NCI-H187 treated with DMSO at 0.1 percent for 48 hours (cell line): ENCODE measurements at places on chromosomes 3 and 15.

- DNase-seq = no peak
Measured at GRCh38 chr15:73926219-73927002, at the start of gene LOXL1. Gene LOXL1 (plus strand): TSS chr15:73926462. CDS start chr15:73926784, 322 bp downstream.

- DNase-seq = no peak
Measured at GRCh38 chr15:78006567-78007205, 70.8 kb downstream of the TBC1D2B start.

GRCh38 chr3:187062526-187063177, 76.6 kb downstream of the RPL39L start:
- DNase-seq = no peak

DNA sequence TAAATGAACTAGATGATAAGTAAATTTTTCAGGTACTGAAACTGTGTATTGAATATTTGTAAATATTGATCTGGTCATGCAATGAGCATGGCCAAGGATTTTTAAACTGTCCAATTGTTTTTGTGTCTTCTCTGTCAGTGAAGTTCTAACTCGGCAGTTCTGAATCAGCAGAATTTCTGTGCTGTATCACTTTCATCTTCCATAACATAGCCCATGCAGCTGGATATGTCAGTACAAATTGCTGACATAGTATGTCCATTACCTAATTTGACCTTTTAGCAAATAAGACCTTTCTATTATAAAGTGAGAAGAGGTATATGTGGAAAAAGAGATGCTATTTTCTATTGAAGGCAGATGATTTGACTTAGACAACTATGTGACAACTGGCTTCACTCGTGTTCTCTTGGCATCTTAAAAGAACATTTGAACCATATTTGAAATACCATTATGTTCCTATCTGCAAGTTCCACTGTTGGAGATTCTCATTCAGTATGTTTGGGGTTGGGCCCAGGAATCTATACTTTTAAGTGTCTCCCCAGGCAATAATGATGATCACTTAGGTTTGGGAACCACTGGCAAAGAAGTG, 90.4 kb downstream of the CMSS1 start:
- DNase-seq = no peak

GRCh38 chr3:42758126-42758525, 14.9 kb downstream of the CCDC13 start:
- no peak for DNase-seq

GRCh38 chr3:184538666-184539431, 22.7 kb upstream of the EPHB3 start:
- DNase-seq = no peak

DNA sequence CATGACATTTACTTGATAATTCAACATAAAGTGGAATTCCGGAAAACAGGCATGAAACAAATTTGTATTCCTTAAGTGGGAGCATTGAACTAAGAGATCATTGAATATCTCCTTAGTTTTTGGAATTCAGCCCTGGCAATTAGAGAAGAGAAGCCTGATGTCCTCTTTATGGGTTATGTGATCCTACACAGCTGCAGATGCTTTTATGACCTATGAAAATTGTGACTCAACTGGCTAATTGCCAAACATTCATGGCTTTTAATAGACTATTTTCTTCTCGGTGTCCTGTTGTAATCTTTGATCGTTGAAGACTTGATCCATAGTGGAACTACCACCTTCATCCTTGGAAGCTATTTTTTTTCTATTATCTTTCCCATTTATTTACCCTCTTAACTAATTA, 46.1 kb downstream of the AGBL1 start:
- no peak for DNase-seq

GRCh38 chr15:31930967-31931366, 99.3 kb upstream of the CHRNA7 start:
- no peak for DNase-seq

GRCh38 chr15:52856286-52856685, 66.2 kb upstream of the ONECUT1 start:
- no peak for DNase-seq

DNA sequence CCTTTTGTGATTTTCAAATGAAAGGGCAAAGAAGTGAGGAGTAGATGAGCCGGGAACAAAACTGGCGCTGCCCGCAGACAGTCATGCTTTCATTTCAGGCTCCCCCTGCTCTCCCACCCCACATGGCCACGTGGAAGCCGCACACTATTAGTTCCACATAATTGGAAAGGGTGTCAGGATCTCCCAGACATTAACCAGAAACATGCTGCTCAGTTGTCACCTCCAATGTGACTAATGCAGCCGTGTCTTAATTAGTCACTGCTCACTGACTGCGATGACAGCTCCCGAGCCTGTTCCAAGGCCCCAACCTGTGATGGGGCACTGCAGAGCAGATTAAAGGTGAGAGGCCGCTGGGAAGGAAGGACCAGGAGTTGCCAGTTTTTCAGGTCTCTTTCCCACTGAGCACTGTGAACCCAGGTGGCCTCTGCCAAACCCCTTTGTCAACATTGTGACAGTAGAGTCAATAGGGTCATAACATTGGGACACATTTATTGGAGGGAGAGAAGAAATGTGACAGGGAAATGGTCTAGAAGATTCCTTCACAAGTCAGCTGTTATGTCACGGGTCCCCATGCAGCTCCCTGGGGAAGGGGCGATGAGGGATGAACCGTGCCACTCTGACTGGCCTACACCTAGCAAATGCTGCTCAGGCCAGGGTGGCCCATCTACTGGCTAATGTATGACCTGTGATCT, 38.6 kb upstream of the SFMBT1 start:
- no peak for DNase-seq

DNA sequence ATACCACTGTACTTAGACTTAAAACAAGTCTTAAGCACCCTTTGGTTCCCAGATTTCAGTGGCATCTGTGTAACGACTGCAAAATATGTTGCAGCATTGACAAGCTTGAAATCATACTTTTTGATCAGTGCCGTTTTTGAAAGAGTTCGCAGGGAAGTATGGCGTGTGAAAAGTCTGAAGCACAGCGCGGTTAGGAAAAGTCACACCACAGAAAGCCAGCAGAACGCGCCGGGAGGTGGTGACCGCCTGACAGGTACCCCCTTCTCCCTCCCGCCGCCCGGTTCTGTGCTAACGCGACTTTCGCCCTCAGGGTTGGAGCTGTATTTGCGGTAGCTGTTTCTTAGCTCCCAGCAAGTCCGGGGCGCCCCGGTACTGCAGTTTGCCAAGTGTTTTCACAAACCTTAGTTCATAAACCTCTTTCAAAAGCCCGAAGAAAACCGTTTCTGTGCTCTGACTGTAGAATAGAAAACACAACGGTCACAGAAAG, 481 bp upstream of the CRYBG3 start:
- no peak for DNase-seq

DNA sequence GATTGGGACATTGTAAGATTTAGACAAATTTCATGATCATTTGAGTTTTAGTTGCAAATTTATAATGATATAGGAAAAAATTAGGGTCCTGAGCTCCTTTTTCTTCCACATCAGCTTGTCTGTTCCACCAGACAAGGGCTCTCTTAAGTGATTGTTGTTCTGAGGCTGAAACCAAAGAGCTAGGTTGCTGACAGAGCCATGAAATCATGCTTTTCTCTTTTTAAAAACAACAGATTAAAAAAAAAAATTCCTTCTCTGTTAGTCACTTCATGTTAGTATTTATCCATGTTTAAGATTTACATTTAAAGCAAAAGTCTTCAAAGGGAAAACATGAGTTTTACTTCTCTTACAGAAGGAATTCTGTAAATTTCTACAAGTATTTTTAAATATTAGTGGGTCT, 56.8 kb downstream of the ATP2C1 start:
- no peak for DNase-seq

DNA sequence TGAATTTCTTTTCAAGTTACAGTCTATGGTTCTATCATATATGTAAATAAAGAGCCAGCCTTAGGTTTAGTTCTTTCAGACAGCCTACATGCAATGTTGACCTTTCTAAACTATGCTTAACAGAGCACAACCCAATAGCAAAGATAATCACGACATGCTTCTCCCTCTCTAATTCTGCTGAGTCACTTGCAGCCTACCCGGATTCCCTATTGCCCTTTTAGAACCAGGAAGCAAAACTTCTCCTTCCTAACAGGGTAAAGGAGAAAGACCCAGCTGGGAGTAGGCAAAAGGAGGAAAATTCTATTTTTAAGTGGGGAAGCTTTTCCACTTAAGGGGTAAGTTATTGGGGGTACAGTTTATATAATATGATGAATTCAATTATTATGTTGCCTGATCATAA, 79.3 kb downstream of the SLC7A14 start:
- no peak for DNase-seq

DNA sequence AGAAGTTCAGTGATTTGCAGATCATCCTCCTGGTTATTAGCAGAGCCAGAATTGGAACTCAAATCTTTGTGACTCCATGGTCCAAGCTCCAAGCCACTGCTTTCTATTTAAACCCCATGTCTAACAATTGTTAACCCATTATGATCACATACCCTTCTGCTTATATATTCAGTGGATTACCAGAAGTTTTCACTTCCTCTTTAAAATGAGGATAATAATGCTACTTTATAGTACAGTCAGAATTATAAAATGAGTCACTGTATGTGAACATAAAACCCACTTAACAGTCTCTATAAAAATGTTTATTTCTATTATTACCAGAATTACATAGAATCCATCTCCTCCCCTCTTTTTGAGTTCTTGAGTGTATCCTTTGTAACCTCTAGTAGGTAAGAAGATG, 550.7 kb upstream of the DPPA4 start:
- no peak for DNase-seq

DNA sequence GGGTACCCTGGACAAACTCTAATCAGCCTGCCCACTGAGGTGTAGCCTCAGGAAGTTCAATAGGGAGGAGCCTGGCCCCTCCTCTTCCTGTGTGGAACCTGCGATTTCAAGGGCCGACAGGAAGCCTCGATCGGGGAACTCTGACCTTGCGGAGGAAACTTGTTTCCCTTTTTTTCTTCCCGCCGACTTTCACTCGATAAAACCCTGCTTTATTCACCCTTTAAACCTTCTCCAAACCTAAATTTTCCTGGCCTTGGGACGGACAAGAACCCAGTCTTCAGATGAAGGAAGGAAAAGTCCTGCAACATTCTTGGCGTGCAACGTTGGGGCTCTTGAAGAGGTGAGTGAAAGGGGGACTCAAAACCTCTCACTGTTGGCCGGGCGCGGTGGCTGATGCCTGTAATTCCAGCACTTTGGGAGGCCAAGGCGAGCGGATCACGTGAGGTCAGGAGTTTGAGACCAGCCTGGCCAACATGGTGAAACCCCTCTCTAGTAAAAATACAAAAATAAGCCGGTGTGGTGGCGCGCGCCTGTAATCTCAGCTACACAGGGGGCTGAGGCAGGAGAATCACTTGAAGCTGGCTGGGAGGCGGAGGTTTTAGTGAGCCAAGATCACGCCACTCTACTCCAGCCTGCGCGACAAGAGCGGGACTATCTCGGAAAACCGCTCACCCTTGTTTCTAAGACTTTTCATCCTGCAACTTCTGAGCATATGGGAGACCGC, 208.2 kb downstream of the ZNF385D start:
- no peak for DNase-seq

DNA sequence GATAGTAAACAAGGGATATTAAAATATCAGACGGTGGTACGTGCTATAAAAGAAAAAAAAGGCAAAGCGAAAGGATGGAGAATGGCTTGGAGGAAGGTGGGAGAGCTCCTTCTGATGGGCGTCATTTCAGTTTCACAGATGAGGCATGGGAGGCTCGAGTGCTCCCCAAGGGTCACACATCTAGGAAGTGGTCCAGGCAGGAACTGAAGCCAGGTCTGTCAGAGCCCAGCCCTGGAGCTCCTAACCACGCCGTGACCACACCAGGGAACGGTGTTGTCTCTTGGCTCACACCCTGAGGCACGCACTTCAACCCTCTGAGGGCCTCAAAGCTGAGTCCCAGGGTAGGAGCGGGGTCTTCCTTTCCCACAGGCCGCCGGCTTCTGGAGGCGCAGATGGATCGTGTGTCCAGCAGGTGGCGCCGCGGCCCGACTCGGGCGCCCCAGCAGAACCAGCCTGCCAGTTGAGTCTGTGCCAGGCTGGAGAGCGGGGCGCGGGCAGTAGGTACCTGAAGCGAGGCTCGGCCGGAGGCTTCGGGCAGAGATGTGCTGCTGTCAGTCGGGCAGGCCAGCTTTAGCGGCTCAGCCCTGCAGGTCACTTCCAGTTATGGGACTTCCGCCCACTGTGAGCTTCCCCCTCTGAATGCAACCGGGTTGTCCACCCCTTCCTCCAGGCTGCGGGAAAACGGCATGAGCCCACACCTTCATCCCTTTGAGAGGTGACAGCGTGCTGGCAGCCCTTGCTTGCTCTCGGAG, 68.1 kb downstream of the SLC6A1 start:
- DNase-seq = no peak

- DNase-seq = no peak
Measured at GRCh38 chr15:79160211-79160610, 69.6 kb upstream of the RASGRF1 start.

GRCh38 chr3:143222505-143222904, 102.9 kb downstream of the CHST2 start:
- no peak for DNase-seq

DNA sequence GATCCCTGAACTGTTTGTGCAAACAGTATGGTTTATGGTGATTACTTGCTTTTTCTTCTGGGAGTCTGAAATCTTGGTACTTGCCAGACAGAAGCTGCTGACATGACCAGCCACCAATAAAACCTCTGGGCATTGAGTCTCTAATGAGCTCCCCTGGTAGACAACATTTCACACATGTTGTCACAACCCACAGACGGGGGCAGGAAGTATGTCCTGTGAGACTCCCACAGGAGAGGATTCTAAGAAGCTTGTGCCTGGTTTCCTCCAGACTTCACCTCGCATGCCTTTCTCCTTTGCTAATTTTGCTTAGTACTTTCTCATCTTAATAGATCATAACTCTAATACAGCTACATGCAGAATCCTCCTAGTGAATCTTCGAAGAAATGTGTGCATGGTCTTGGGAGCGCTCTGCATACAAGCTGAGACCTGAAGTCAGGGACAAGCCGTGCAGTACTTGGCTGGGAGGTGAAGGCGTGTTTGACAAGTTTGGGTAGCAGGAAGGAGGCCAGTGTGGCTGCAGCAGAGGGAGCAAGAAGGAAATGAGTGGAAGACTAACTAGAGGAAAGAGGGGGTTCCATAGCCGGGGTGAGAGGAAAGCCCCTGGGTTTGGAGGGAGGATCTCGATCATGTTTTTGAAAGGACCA, 49.0 kb downstream of the B3GNT5 start:
- DNase-seq = no peak

GRCh38 chr3:10185804-10186762, 21.4 kb downstream of the IRAK2 start:
- no peak for DNase-seq

DNA sequence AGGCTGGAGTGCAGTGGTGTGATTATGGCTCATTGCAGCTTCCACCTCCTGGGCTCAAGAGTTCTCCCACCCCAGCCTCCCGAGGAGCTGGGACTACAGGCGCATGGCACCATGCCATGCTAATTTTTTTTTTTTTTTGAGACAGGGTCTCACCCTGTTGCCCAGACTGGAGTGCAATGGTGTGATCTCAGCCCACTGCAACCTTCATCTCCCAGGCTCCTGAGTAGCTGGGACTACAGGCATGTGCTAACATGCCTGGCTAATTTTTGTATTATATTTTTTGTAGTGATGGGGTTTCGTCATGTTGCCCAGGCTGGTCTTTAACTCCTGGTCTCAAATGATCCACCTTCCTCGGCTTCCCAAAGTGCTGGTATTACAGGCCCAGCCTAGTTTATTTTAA, 4.0 kb downstream of the TEX9 start:
- DNase-seq = no peak
